GM06990 (cell line): ENCODE measurements at places on chromosomes 7 and 10.

DNA sequence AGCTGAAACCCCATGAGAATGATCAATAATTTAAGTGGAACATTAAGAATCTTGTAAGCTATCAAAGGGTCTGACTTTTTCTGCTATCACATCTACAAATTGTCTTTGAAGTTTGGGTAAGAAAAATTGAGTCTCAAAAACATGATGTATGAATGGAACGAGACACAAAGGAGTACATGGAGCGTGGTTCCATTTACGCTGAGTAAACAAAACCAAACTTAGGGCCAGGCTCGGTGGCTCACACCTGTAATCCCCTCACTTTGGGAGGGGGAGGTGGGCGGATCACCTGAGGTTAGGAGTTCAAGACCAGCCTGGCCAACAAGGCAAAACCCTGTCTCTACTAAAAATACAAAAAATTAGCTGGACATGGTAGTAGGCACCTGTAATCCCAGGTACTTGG, 24.3 kb downstream of the SMC3 start:
- DNase-seq = no peak

- no peak for DNase-seq
Observed at GRCh38 chr7:103765901-103766300, 223.6 kb downstream of the RELN start.

GRCh38 chr10:130422366-130423324, 286.5 kb downstream of the GLRX3 start:
- no peak for DNase-seq

GRCh38 chr10:548238-548901, 141.1 kb downstream of the DIP2C start:
- no peak for DNase-seq

DNA sequence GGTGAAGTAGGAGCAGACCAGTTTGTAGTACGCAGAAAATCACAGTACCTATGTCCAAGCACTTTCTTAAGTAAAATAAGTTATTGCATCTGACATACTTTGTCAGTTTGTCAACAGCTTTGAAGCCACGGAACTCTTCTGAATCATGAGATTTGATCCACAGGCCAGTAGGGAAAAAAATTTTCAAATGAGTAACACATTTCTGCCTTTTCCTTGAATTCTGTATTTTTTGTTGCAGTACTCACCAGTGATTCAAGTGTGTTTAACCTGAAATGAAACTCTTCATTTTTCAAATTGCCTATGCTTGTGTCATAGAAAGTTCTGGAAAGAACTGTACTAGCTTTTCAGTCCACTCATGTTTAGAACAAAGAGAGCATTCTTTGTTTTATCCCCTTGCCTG, 337.7 kb downstream of the GATA3 start:
- DNase-seq = no peak

- DNase-seq = no peak
Observed at GRCh38 chr10:86659161-86659691, 4.9 kb downstream of the OPN4 start.

- no peak for DNase-seq
Observed at GRCh38 chr10:132786884-132787494, 1.0 kb upstream of the NKX6-2 start.

- no peak for DNase-seq
Observed at GRCh38 chr7:47330561-47331178, 251.2 kb downstream of the TNS3 start.

GRCh38 chr10:132421847-132422751, 25.1 kb downstream of the PWWP2B start:
- peak; percentile 76 for DNase-seq

DNA sequence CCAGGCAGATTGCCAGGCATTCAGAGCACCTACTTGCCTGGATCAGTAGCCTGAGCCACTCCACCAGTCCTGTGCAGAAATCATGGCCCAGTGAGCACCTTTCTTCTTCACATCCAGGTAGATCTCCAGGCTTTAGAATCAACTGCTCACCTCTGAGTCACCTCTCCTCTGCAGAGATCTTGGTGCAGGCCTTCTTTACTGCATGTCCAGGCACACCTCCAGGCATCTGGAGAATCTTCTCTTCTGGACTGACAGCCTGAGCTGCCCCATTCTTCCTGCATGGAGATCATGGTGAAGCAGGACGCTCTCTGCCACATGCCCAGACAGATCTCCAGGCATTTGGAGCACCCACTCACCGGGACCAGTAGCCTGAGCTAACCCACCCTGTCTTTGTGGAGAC, 894.5 kb upstream of the MBL2 start:
- DNase-seq = no peak

DNA sequence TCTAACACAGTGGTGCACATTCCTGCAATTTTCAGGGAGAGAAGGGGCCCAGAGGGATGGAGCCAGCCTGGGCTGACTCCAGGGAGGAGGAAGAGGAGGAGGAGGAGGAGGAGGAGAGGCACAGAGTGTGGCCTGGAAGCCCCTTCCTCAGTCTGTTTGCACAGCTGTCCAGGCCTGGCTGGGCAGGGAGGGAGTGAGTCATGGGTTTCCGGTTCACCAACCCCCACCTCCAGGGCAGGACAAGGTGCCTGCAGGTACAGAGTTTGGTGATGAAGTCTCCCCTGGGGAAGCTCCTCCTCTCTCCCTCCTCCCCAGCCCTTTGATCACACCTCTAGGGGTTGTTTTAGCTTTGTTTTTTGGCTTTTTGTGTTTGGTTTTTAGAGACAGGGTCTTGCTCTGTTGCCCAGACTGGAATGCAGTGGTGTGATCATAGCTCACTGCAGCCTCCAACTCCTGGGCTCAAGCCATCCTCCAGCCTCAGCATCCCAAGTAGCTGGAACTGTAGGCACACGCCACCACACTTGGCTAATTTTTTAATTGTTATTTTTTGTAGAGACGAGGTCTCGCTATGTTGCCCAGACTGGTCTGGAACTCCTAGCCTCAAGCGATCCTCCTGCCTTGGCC, 77.5 kb upstream of the CUX1 start:
- DNase-seq = peak; percentile 35

GRCh38 chr7:37817996-37818720, 30.2 kb upstream of the NME8 start:
- no peak for DNase-seq

DNA sequence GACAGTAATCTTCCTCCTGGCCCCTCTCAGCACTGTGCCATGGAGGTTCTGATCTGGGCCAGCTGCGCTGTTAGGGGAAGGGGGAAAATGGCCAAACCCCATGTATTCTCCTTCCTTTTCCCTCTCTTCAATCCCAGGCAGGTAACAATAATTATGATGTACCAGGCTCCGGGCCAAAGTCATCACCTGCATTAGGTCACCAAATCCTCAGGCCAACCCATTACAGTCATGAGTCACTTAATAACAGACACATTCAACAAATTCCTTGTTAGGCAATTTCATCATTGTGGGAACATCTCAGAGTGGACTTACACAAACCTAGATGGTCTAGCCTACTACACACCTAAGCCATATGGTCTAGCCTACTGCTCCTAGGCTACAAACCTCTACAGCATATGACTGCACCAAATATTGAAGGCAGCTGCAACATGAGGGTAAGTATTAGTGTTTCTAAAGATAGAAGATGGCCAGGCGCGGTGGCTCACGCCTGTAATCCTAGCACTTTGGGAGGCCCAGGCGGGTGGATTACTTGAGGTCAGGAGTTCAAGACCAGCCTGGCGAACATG, 2.2 kb upstream of the HSPB1 start:
- DNase-seq = no peak

GRCh38 chr10:1448252-1448930, 288.9 kb downstream of the ADARB2 start:
- no peak for DNase-seq

DNA sequence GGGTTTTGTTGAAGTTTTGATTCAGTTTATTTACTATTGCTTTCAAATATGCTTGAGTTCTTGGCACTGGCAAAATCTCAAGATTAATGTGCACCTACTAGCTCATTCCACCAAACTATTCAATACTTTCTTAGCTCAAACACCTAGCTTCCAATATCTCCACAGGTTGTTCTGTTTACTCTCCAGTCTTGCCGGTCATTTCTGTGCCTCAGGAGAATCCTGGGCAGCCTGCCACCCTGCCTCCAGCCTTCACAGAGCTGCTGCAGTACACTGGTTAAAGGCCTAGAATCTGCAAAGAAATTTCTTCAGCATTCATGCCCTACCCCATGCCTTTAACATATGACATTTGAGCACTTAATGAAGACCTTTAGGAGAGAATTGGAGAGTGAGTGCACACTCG, 4.0 kb upstream of the TMEM106B start:
- no peak for DNase-seq

- no peak for DNase-seq
Observed at GRCh38 chr7:149291781-149292461, 29.9 kb downstream of the ZNF783 start.
